ENCODE measurements at places on chromosomes 1 and 21. TPM values are rescaled to one million over a fixed set of nuclear protein-coding genes. Genes with fewer than 3 reads are reported as not detected.

The GPR161 gene
- total RNA-seq, result 26.4 TPM

The OR2M4 gene
- not detected for total RNA-seq

The OPRD1 gene
- 0.79 TPM for total RNA-seq

The LIN28A gene
- total RNA-seq, result not detected

The CD101 gene
- 1.3 TPM for total RNA-seq

The LAD1 gene
- total RNA-seq, result 33.3 TPM

The S100A3 gene
- 31.2 TPM for total RNA-seq

The SPRR2E gene
- not detected for total RNA-seq

The ZNF678 gene
- total RNA-seq, result 11.1 TPM

The HSF2BP gene
- 16.1 TPM for total RNA-seq

The AMY1A gene
- total RNA-seq, result not detected

The FOXD2 gene
- under 0.01 TPM for total RNA-seq

The APOBEC4 gene
- not detected for total RNA-seq

The CD5L gene
- not detected for total RNA-seq

The FCRL1 gene
- not detected for total RNA-seq

The OLIG1 gene
- not detected for total RNA-seq

All from placental epithelial cell (primary cell).